ENCODE measurements at places on chromosomes 1 and 21.

DNA sequence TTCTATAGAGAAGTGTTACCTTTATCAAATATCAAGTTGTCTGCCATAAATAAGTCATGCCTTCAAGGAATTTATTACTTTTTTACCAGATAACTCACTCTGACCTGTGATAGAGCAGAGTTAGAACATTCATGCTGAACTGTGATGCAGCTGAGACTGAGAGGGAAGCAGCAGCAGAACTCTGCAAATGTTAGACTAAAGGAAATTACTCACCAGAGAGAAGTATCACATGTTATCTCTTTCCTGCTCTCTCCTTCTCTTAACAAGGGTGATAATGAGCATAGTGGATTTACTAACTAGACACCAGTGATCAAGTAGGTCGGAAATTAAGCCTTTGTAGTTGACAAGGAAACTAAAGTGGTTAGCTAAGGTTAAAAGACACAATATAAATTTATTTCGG, 181.6 kb downstream of the RASAL2 start:
- DNase-seq: no peak

- DNase-seq: no peak
Observed at GRCh38 chr1:95287825-95288224, 53.8 kb downstream of the RWDD3 start.

DNA sequence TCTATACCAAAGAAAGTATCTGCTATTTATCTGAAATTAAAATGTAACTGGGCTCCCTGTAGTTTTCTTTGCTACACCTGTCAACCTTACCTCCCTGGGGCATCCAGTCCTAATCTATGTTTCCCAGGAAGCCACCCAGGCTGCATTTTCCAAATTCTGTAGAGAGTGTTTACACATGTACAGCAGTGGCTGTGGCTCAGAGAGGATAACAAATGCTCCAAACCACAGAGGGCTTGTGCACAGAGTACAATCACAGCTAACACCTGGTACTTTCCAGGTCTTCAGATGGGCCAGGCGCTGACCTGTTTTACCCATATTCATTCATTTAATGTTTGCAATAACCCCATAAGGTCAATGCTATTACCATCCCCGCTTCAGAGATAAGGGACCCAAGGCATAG, 146.5 kb upstream of the TNR start:
- no peak for DNase-seq

DNA sequence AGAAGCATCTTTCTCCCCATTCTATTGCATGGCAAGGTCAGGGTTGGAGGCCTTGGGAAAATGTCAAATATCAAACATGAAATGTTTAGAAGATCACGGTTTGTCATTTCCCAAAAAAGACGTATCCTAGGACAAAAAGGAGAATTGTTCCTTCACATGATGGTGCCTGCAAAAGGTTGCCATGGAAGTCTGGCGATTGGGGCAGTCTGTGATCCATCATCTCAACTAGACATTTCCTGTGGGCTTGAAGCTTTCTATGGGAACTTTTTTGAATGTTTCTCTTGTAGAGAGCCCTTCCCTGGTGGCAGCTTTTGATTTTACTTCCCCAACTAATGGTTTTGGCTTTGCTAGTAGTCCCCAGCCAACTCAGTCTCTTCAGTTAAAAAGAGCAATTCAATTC, 106.3 kb downstream of the TGFB2 start:
- no peak for DNase-seq

DNA sequence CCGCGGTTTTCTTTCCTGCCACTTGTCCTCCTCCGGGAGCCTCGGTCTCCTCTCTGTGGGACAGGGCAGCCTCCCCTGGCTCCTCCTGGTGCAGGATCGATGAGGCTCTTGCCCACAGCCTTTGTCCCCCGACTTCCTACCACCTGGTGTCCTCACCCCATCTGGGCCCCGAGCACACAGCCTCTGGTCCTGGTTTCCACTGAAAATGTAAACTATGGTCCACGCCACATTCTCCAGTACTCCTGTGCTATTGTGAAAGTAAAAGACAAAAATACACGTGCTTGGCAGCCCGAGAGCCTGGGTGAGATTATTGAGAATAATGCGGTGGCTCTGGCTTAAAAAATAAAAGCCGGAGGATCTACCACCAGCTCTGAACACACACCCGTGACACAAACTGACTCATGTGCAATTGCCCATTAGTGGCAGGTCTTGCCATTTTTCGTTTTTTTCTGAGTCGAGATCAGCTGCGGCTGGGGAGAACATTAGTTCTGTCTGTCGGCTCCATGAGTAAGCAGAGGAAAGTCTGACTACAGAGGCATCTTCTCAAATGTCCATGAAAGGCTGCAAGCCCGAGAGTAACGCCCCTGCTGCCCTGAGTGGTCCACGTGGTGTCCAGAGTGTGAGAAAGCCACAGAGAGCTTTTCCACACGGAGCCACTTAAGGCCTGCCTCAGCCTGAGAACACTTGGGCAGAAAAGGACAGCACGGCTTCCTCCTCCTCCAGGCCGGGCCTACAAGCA, 5.7 kb upstream of the COL6A2 start:
- DNase-seq: no peak

GRCh38 chr1:50980505-50980904, 10.5 kb downstream of the CDKN2C start:
- DNase-seq: no peak

DNA sequence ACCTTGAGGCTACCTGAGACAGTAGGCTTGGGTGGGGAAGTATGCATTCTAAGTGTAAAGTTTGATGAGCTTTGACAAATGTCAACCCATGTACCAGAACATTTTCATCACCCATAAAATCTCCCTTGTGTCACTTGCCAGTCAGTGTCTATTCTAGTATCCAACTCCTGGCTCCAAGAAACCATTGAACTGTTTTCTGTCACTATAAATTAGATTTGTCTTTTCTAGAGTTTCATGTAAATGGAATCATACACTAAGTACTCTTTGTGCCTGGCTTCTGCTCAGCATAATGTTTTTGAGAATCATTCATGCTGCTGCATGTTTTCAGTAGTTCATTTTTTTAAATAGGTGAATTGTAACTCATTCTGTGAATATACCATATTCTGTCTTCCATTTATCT, 165.4 kb downstream of the DNM3 start:
- DNase-seq: no peak

DNA sequence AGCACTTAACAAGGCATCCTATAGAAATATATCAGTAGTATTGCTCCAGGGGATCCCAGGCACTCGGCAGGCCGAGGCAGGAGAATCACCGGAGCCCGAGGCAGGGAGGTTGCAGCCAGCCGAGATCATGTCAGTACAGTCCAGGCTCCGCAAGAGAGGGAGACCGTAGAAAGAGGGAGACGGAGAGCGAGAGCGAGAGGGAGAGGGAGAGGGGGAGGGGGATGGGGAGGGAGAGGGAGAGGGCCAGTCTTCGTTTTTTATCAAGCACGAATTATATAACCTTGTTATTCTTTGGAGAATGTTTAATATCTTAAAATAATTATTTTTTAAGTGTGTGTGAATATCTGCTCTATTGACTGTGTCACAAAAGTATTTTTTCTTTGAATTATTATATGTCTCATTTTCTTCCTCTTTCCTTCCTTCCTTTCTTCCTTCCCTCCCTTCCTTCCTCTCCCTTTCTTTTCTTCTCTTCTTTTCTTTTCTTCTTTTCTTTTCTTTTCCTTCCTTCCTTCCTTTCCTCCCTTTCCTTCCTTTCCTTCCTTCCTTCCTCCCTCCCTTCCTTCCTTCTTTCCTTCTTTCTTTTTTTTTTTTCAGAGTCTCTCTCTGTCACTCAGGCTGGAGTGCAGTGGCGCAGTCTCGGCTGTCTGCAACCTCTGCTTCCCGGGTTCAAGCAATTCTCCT, 233.7 kb downstream of the SRGAP2C start:
- no peak for DNase-seq

DNA sequence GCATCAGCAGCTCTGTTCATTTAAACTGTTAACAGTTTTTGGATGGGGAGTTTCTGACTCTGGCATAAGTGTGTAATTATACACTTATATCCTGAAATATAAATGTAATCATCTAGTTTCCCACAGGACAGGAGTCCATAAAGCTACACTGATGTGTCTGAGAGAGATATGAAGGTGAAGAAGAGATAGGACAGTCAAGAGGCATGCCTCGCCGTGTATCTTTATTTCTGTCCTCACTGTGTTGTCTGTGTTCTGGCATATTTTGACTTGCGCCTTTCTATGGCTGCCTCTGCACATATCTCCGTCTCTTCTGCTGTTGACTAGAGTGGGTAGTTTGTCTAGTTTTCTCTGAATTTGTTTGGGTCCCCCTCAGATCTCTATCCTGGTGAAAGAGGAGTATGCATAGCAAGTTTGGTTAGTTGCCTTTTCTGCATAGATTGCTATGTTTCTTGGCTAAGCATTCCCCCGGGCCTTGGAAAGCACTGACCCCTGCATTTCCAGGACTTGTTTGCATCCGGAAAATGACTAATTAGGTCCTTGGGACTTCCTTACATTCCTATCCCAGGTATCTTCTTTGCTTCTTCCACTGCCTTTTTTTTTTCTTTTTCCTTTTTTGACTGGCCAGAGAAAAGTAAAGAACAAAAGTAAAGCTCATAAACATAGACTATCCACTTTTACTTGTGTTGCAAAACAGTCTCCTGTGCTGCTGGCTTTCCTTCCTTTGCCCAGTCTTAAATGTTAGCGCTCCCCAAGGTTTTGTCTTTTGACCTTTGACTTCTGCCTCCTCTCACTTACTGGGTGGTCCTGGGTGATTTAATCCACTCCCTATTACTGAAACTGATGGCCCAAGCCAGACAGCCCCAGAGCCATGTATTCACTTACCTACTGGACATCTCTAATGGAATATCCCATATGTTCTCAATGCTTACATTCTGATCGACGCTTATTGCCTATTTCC, 27.6 kb upstream of the CNN3 start:
- peak; percentile 57 for DNase-seq
